ENCODE measurements at places on chromosomes 1 and 21.

GRCh38 chr21:36508948-36509347, 29.0 kb upstream of the CLDN14 start:
- DNase-seq, result no peak

- DNase-seq, result no peak
These were observed 27.2 kb downstream of the C8B start for GRCh38 chr1:56938646-56939045.

DNA sequence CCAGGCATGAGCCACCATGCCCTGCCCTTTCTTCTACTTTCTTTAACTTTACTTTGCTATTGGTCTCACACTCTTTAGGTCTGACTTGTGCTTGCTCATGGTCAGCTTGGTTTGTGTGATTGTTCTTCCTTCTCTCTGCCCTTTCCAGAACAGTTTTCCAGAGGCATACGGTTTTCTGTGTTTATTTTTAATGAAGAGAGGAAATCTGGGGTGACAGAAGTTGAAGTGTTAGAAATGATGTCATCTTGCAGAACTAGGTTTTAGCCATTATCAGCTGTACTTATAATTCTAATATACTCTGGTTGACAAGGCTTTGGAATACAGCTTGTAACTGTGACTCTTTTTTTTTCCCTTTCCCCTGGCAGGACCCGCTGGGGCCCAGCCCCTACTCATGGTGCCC, 14.4 kb downstream of the AGO3 start:
- DNase-seq, result no peak

- peak; percentile 86 for DNase-seq
These were observed 98.0 kb upstream of the BCAR3 start for GRCh38 chr1:93779540-93780165.

DNA sequence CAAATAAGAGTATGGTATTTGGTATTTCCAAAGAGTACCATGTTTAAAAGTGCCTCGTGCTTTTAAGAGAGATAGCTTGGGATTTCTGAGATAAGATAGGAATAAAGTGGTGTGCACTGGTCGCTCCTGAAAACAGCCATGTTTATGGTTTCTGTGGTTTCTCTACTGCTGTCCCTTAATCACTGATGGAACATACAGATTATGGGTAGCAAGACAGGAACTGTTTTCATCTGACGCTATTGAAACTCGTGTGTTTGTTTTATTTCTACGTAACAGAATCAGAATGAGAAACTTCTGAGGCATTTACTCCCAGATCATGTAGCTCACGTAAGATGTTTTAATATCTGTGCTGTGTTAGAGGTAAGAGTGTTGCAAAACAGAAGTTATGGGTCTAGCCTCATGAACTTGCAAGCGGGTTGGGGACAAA, 126.0 kb downstream of the KIAA0319L start:
- DNase-seq, result peak; percentile 27

GRCh38 chr1:55617288-55617982, 402.3 kb upstream of the USP24 start:
- DNase-seq, result no peak

All from SW480 (cell line).